KG1 (cell line): ENCODE measurements at places on chromosomes 6 and 20.

DNA sequence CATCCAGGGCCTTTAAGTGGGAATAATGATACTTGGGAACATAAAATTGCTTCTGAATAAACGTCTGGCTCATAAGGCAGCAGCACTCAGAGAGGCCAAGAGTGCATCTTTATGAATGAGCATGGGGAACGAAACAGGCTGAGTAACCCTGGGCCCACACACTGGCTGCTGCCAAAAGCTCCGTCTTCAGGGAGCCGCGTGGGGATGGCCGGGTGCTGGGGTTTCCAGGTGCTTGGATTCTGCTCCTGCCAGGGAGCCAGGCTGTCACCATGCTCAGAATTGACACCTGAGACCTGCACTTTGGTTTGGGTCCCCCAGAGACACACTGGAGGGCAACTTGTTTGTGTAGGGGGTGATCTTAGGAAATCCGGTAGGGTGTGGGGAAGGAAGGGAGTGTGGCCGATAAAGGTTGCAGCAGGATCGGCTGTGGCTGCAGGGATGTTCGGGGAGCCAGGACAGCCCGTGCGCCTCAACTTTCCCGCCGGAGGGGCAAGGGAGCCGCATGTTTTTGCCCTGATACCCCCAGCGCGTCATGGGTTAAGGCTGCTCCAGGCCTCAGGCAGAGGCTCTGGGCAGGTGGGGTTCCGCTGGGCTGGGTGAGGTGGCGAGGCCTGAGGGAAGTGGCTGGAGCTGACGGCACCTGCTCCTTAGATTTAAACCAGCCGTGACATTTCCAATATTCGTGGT, 101.8 kb downstream of the YTHDF1 start:
- DNase-seq, result no peak

GRCh38 chr6:74603322-74604076, 602.4 kb downstream of the COL12A1 start:
- DNase-seq, result no peak

GRCh38 chr6:54248994-54249393, 59.2 kb upstream of the TINAG start:
- DNase-seq, result no peak

DNA sequence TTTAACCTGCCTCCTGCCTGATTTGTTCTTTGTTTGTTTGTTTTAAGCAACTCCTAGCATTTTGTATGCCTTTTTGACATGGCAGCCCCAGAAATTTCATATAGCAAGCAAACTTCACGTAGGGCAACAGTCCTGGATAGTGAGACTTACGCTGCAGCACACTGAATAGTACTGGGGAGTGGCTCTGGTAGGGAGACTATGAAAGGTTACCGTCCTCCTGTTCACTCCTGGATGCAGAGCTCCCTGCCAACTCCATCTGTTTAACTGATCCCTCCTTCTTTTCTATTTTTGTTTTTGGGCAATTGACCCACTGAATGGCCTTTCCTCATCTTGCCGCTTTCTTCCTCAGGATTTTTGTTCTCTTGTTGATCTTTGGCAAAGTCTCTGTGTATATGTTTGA, 44.5 kb upstream of the BMP6 start:
- no peak for DNase-seq

GRCh38 chr6:37433657-37434271, 743 bp downstream of the CMTR1 start:
- DNase-seq, result peak; percentile 40

DNA sequence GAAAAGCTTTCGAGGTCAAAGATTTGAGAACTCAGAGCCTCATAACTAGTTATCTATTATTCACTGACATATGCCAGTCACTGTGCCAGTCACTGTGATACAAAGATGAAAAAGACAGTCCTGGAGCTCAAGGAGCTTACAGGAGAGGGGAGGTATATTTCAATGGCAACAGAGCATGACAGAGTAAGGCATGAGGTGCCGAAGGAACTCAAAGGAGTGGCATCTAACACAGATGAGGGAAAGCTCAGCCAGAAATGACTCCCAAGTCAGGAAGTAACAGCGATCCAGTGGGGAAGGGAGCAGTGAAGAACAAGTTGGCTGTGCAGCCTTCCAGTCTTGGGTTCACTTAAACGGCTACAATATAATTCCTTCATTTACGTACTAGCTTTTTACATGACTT, 46.6 kb downstream of the DTNBP1 start:
- no peak for DNase-seq

DNA sequence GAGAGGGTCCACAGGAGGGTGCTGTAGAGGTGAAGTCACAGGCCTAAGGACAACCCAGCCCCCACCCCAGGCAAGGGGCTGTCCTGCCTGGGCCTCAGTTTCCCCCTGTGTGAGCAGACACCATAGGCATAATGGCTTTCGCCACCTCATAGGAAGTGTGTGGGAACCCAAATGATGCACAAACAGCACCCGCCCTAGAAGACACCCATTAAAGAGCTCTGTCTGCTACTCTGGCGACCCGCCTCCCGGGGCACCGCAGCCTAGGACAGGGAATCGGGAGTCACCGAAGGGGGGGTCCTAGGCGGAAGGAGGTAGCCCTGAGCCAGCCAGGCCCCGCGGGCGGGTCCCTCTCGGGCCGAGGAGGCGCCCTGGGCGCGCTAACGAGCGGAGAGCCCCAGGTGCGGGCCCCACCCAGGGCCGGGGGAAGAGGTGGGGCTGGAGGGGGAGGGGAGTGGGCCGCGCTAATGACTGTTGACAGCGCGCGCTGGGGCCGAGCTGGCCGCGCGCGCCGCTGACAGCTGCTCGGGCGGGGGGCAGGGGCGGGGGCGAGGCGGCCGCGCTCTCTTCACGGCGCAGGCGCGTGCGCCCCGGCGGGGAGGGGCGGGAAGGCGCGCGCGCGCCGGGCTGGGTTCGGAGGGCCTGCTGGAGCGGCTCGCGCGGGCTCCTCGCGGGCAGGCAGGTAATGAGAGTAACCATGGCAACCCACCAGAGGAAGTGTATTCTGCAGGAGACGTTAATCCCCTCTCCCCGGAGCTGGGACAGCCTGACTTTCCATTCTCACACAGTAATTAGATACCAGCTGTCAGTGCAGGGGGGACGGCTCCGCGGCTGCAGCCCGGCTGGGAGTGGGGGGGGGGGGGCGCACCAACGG, 48.9 kb downstream of the NOL4L start:
- no peak for DNase-seq

- no peak for DNase-seq
Observed at GRCh38 chr20:13878566-13878965, 93.7 kb downstream of the NDUFAF5 start.

- no peak for DNase-seq
Observed at GRCh38 chr20:4838526-4838925, 116.8 kb downstream of the PRND start.

- DNase-seq, result no peak
Observed at GRCh38 chr20:53679597-53680309, 86.1 kb upstream of the ZNF217 start.

DNA sequence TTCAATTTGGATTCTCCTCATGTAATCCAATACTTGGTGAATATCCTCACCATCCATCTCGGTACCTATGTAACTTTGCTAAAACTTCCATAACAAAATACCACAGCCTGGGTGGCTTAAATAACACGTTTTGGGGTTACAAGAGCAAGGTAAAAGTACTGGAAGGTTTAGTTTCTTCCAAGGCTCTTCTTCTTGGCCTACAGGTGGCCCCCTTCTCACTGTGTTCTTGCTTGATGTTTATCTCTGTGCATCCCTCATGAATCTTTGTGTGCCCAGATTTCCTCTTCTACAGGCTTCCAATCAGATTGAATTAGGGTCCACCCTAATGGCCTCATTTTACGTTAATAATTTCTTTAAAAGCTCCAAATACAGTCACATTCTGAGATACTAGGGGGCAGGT, 163.3 kb upstream of the HCRTR2 start:
- DNase-seq, result no peak

DNA sequence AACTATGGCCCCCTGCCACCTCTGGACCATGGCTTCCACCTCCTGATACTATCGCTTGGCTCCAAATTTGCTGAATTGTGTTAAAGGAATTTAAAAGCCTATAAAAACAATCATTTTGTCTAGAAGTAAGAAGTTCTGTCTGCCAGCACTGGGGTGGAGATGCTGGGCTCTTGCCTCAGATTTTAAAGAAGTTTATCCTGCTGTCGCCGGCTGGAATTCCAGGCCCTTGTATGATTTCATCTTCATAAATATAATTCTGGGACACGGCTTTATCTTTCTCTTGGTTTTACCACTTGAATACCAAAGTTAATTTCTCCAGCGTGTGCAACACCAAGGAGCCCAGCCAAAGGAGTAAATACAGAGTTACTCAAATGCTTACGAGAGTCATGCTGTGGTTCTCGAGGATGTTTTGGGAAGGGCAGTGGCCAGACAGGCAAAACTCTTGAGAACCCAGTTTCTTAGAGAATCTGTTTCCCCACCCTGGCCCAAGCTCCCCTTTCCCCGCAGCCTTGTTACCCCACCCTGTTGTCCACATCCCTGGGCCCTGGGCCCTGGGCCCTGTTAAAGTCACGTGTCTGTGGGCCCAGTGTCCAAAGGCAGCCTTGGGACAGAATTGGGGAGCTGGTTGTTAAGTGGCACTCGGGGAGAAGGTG, 31.9 kb downstream of the C6orf89 start:
- no peak for DNase-seq

- no peak for DNase-seq
Observed at GRCh38 chr20:972256-972655, 29.9 kb downstream of the RSPO4 start.

DNA sequence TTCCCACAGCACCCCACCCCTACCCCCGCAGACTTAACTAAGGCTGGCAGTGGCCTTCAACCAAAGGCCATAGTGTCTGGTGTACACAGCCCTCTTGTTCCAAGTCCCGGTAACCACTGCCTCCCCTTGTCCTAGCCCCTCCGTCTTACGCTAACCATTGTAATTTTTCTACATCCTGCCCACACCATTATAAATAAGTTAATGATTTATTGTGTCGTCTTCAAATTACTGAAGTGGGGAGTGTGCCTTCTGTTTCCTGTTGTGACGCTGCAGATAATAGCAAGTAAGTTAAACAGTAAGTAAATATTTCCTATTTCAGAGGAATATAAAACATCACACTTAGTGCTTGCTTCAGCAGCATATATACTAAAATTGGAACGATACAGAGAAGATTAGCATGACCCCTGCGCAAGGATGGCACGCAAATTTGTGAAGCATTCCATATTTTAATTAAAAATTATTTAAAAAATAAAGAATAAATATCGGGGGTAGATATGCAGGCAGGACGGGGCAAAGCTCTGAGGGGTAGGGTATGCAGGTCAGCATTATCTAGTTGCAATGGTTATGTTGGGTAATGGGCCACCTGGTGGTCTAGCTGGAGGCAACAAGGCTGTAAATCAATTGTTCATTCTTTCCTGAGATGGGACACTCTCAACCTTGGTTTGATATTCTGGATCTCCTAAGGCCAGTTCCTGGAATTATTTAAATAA, 15.1 kb downstream of the SRSF6 start:
- DNase-seq, result no peak

DNA sequence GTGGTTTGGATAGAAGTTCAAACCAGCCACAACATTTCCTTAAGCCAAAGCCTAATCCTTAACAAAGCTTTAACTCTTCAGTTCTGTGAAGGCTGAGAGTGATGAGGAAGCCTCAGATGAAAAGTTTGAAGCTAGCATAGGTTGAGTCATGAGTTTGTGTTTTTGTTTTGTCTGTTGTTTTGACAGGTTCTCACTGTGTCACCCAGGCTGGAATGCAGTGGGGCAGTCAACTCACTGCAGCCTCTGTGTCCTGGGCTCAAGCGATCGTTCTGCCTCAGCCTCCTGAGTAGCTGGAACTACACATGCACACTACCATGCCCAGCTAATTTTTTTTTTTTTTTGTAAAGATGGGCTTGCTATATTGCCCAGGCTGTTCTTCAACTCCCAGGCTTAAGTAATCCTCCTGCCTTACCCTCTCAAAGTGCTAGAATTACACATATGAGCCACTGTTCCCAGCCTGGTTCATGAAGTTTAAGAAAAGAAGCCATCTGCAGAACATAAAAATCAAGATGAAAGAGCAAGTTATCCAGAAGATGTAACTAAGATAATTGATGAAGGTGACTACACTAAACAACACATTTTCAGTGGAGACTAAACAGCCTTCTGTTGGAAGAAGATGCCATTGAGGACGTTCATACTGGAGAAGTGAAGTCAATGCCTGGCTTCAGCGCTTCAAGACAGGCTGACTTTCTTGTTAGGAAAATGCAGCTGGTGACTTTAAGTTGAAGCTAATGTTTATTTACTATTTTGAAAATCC, 96.2 kb downstream of the SMAP1 start:
- DNase-seq, result no peak

GRCh38 chr20:20037960-20038359, 14.3 kb downstream of the CRNKL1 start:
- no peak for DNase-seq

GRCh38 chr20:63239431-63239830, 3.7 kb downstream of the BIRC7 start:
- no peak for DNase-seq

- no peak for DNase-seq
Observed at GRCh38 chr6:97663252-97663651, 380.2 kb upstream of the MMS22L start.

- no peak for DNase-seq
Observed at GRCh38 chr6:37171201-37171969, 1.4 kb downstream of the PIM1 start.

DNA sequence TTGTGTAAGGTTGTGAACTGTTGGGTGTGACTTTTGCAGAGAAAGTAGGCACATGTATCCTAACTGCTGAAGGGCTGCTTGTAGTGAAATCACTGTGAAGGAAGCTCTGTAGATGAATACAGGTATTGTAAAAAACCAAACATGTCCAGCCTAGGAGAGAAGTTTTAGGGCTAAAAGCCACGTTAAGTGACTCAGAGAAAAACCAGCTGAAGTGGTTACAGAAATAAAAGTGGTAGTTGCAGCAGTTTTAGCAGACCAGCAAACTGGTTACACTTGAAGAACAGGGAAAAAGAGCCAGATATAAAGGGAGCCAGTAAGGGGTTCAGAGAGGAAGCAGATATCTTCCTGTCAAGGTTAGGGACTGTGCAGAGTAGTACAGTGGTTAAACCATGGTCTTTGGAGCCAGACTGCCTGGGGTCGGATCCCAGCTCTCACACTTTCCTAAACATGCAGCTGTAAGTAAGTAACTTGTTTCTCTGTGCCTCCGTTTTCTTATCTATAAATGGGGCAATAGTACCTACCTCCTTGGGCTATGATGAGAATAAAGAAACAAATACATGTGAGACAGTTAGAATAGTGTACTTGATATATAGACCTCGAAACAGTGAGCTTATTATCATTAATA, 33.8 kb upstream of the RNF8 start:
- no peak for DNase-seq

DNA sequence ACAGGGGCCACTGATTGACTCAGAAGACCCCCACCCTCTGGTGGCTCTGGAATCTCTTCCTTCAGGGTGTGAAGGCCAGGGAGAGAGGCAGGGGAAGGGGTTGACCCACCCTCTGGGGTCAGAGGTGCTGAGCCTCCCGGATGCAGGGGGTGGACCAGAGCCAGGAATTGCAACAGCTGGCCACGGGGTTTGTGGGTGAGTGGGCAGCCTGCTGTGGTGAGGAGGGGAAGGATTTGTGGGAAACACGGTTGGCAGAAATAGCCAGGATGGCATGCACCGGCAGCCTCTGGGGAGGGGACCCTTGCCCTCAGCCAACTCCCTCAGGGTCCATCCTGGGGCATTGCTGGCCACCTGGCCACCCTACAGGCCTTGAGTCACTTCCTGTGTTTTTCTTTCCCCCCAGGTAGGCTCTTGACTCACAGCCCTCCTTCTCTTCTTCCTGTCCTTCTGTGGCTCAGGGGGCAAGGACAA, 92.8 kb downstream of the MRPL14 start:
- no peak for DNase-seq
